Testis (tissue), 5 donors: ENCODE measurements at places on chromosomes 13 and 19. TPM values are rescaled to one million over a fixed set of nuclear protein-coding genes. Genes with fewer than 3 reads are reported as not detected.

DNA sequence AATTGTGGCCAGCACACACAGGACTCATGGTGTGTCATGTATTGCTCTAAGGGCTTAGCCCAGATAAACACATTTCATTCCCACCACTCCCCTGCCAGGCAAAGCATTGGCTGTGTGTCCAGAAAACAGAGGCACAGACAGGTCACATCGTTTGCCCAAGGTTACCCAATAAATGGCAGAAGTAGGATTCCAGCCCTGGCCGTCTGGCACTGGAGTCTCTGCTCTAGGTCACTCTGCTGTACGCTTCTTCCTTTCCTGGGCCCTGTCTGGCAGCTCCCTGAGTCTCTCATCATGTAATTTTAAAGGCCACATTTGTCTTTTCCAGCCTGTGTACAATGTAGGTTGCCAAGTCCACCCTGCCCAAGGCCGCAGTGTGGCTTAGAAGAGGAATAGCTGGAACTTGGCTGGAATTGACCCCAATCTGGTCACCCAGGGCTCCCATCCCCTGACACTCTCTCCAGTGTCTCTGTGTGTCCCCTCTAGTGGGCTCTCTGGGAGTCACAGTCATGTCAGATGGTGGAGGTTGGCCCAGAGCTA, 264.5 kb upstream of the TSHZ3 start:
- H3K27me3 ChIP-seq: no peaks in the 10 kb centered on the region
- no peak for DNase-seq
- peaks cover 3% of the 10 kb centered on the region for H3K4me1 ChIP-seq
- H3K36me3 ChIP-seq: no peaks in the 10 kb centered on the region

- no peaks in the 10 kb centered on the region for H3K36me3 ChIP-seq
- no peak overlapping the region for H3K27ac ChIP-seq
- no peak for DNase-seq
- no peak overlapping the region for H3K4me3 ChIP-seq
- no peaks in the 10 kb centered on the region for H3K4me1 ChIP-seq
These were observed 354.2 kb downstream of the DIAPH3 start for GRCh38 chr13:59809564-59809963.

DNA sequence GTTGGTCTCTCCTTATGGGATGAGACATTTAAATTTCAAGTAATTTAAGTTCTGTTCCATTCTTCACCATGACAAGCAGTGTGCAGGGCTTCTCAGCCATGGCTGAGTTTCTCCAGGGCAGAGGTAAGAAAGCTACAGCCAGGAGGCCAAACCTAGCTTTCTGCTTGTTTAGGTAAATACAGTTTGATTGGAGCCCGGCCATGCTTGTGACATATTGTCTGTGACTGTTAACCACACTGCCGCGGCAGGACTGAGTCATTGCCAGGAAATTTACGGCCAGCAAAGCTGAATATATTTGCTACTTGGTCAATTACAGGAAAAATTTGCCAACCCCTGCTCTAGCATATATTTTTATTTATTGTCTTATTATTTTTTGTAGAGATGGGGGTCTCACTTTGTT, 10.7 kb downstream of the NLRP8 start:
- no peaks in the 10 kb centered on the region for H3K36me3 ChIP-seq
- H3K27ac ChIP-seq: no peak overlapping the region
- H3K27me3 ChIP-seq: no peaks in the 10 kb centered on the region
- H3K4me3 ChIP-seq: no peak overlapping the region
- no peaks in the 10 kb centered on the region for H3K4me1 ChIP-seq

DNA sequence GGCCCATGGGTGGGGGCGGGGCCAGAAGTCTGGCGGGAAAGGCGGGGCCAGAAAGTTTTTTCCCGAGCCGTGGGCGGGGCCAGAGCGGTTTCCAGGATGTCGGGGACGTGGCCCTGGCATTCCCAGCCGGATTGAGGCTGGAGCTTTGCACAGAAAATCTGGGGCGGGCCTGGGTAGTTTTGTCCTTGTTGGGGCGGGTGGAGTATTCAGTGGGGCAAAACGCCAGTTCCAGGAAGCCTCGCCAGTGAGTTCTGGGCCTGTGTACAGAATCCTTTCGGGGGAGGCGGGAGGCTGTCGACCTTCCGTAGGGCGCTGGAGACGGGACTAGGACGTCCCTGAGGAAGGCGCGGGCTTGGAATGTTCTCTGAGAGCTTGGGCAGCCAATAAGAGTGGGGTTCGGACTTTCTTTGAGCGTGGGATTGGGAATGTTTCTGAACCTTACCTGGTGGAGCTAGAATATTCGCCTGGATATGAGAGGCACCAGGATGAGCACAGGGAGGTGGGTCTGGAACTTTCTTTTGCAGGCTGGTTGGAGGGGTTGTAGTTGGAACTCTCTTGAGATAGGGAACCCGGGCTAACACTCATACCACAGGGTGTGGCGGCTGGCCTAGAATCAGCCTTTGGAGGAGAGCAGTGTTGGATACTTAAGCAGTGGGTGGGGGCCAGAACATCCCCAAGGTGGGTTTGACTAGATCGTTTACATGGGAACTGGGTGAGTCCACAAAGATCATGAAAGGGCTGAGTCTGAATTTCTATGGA, 1.3 kb downstream of the CCDC9 start:
- H3K36me3 ChIP-seq: no peaks in the 10 kb centered on the region
- DNase-seq: no peak
- peak overlapping the region; percentile 70 for H3K4me3 ChIP-seq
- peaks cover 17% of the 10 kb centered on the region for H3K4me1 ChIP-seq

- no peak for DNase-seq
- no peaks in the 10 kb centered on the region for H3K36me3 ChIP-seq
- H3K27ac ChIP-seq: no peak overlapping the region
- no peak overlapping the region for H3K4me3 ChIP-seq
- H3K27me3 ChIP-seq: no peaks in the 10 kb centered on the region
These were observed 1.9 kb upstream of the RASA3 start for GRCh38 chr13:114134111-114134943.

DNA sequence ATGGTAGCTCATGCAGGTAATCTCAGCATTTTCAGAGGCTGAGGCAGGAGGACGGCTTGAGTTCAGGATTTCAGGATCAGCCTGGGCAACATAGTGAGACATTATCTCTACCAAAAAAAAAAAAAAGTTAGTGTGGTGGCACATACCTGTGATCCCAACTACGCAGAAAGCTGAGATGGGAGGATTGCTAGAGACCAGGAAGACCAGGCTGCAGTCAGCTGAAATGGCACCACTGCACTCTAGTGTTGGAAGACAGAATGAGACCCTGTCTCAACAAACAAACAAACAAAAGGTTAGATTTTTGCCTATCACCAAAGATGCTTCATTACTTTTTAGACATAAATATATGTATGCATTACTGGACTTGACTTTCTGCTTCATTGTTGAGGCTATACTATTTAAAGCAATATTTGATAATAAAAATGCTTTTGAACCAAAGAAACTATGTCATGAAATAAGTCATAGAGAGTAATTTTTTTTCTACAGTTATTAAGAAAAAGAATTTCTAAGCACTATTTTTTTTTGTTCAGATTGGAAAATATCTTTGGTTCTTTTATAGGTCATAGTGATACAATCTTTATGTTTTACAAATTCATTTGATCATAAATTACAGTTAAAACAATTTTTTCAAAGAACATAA, 1180.1 kb upstream of the ATXN8OS start:
- no peak overlapping the region for H3K4me3 ChIP-seq
- no peaks in the 10 kb centered on the region for H3K36me3 ChIP-seq
- peak; percentile 60 for DNase-seq
- H3K27me3 ChIP-seq: no peaks in the 10 kb centered on the region
- H3K4me1 ChIP-seq: no peaks in the 10 kb centered on the region

- no peak overlapping the region for H3K4me3 ChIP-seq
- no peaks in the 10 kb centered on the region for H3K36me3 ChIP-seq
- H3K4me1 ChIP-seq: peaks cover 35% of the 10 kb centered on the region
- no peak for DNase-seq
- H3K27me3 ChIP-seq: no peaks in the 10 kb centered on the region
These were observed 13.8 kb upstream of the ASF1B start for GRCh38 chr19:14150041-14150769.

- no peaks in the 10 kb centered on the region for H3K27me3 ChIP-seq
- no peaks in the 10 kb centered on the region for H3K36me3 ChIP-seq
- no peak for DNase-seq
- no peaks in the 10 kb centered on the region for H3K4me1 ChIP-seq
- H3K27ac ChIP-seq: no peak overlapping the region
These were observed 7.4 kb upstream of the IL17D start for GRCh38 chr13:20696073-20696472.

GRCh38 chr13:51050021-51050830, 60.8 kb downstream of the C13orf42 start:
- no peak for DNase-seq
- no peaks in the 10 kb centered on the region for H3K36me3 ChIP-seq
- H3K27ac ChIP-seq: no peak overlapping the region
- H3K27me3 ChIP-seq: no peaks in the 10 kb centered on the region
- no peak overlapping the region for H3K4me3 ChIP-seq

- H3K4me1 ChIP-seq: peaks cover 5% of the 10 kb centered on the region
- no peaks in the 10 kb centered on the region for H3K36me3 ChIP-seq
- DNase-seq: no peak
- no peak overlapping the region for H3K27ac ChIP-seq
- no peak overlapping the region for H3K4me3 ChIP-seq
- H3K27me3 ChIP-seq: no peaks in the 10 kb centered on the region
These were observed 4.9 kb upstream of the USE1 start for GRCh38 chr19:17210296-17210695.

- H3K36me3 ChIP-seq: no peaks in the 10 kb centered on the region
- no peaks in the 10 kb centered on the region for H3K27me3 ChIP-seq
- H3K4me3 ChIP-seq: no peak overlapping the region
- H3K4me1 ChIP-seq: no peaks in the 10 kb centered on the region
These were observed 158.7 kb downstream of the VWA8 start for GRCh38 chr13:41802043-41802683.

DNA sequence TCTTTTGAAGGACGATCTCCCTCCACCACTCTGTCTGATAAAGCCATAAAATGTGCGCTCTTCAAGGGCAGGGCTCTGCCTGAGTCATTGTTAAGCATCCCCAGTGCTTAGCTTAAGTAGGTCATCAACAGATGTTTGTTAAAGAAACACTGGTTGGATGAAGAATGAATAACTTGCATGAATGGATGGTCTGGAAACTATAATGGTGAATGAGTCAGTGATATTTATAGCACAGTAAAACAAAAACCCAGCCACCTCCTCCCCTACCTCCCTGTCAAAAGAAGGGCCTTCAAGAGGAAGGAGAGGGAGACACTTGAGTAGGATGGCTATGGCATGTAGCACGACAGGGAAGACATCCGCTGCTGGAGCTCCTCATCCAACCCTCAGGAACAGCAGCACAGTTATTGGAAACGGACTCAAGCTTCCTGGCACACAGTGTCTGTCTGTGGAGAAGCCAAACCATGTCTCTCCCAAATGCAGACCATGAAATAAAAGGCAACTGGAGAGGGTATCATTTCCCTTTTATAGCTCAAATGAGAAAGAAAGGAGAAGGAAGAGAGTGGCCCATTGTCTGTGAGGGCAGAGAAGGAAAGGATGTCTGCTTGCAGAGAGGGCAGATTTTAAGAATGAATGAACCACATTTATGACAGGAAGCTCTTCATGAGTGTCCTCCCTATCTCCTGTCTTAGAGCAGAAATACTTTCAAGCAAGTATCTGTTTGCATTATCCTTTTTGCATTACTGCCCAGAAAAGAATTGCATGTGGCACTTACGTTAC, 183.5 kb upstream of the UBL3 start:
- no peak overlapping the region for H3K27ac ChIP-seq
- H3K4me1 ChIP-seq: no peaks in the 10 kb centered on the region
- DNase-seq: no peak
- H3K27me3 ChIP-seq: no peaks in the 10 kb centered on the region
- no peaks in the 10 kb centered on the region for H3K36me3 ChIP-seq

GRCh38 chr13:77691871-77692270, 5.6 kb upstream of the SLAIN1 start:
- peaks cover 10% of the 10 kb centered on the region for H3K4me1 ChIP-seq
- H3K27ac ChIP-seq: no peak overlapping the region
- no peaks in the 10 kb centered on the region for H3K36me3 ChIP-seq

DNA sequence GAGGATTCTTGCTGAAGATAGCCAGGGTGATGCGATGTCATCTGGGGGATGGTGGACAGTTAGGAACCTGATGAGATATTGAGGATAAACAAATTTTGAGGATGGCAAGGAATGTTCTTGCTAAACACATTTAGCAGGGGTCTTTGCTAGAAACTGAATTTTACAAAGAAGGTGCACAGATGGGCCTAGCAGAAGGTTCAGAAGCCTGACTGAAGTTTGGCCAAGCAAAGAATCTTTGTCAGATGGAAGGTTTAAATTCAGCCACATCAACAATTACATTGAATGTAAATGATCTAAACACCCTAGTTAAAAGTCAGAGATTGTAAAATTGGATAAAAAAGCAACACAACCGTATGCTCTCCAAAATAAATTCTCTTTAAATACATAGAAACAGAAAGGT, 68.8 kb downstream of the WASF3 start:
- no peaks in the 10 kb centered on the region for H3K27me3 ChIP-seq
- H3K4me1 ChIP-seq: no peaks in the 10 kb centered on the region
- no peak for DNase-seq
- no peak overlapping the region for H3K4me3 ChIP-seq
- no peak overlapping the region for H3K27ac ChIP-seq

- H3K36me3 ChIP-seq: no peaks in the 10 kb centered on the region
- H3K27ac ChIP-seq: no peak overlapping the region
- no peaks in the 10 kb centered on the region for H3K27me3 ChIP-seq
- H3K4me1 ChIP-seq: peaks cover 3% of the 10 kb centered on the region
- H3K4me3 ChIP-seq: no peak overlapping the region
- DNase-seq: no peak
These were observed 80.5 kb upstream of the MCF2L start for GRCh38 chr13:112888238-112889111.

DNA sequence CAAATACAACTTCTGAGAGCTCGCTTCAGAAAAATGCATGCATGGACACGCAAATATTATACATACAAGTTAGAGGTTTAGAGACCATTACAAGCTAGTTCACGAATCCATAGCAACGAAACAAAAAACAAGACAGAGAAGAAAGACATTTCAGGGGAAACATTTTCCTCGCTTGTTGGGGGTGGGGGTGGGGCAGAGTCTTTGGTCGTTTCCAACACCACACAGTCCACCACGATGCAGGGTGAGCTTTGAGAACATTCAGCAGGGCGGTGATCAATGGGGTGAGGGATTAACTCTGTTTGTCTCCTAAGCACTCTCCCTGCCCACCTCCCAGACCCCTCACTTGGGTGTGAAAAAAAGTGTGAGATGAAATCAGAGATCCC, 651 bp downstream of the OXGR1 start:
- H3K27me3 ChIP-seq: no peaks in the 10 kb centered on the region
- H3K36me3 ChIP-seq: no peaks in the 10 kb centered on the region
- peaks cover 7% of the 10 kb centered on the region for H3K4me1 ChIP-seq
- peak overlapping the region; percentile 42 for H3K4me3 ChIP-seq
- DNase-seq: no peak

GRCh38 chr13:46992383-46992952, 95.6 kb upstream of the HTR2A start:
- H3K36me3 ChIP-seq: no peaks in the 10 kb centered on the region
- H3K27ac ChIP-seq: no peak overlapping the region
- no peaks in the 10 kb centered on the region for H3K27me3 ChIP-seq
- no peaks in the 10 kb centered on the region for H3K4me1 ChIP-seq
- no peak overlapping the region for H3K4me3 ChIP-seq
- peak; percentile 33 for DNase-seq

GRCh38 chr13:24629320-24629719, 50.9 kb upstream of the ATP12A start:
- DNase-seq: no peak
- no peaks in the 10 kb centered on the region for H3K36me3 ChIP-seq
- no peak overlapping the region for H3K4me3 ChIP-seq
- H3K27me3 ChIP-seq: no peaks in the 10 kb centered on the region
- no peaks in the 10 kb centered on the region for H3K4me1 ChIP-seq

- H3K4me3 ChIP-seq: no peak overlapping the region
- H3K27me3 ChIP-seq: no peaks in the 10 kb centered on the region
These were observed 10.4 kb upstream of the NANOS2 start for GRCh38 chr19:45924891-45925447.

The GPC5 gene
- total RNA-seq: 81.8 TPM

The PLIN3 gene
- total RNA-seq: 82.8 TPM

The GRK1 gene
- 2.1 TPM for total RNA-seq

The HSD17B14 gene
- total RNA-seq: 5.6 TPM

The TEX29 gene
- 10.4 TPM for total RNA-seq

The LGALS7B gene
- total RNA-seq: 2.3 TPM

The KIR2DL1 gene
- total RNA-seq: not detected
